ENCODE measurements at places on chromosomes 5 and 9. TPM values are rescaled to one million over a fixed set of nuclear protein-coding genes. Genes with fewer than 3 reads are reported as not detected.
A peak's percentile ranks its signal among the peaks of the same experiment; 100 is the strongest.

Gene HBEGF
- polyA plus RNA-seq, result 11.3 TPM

Gene FREM1
- 184 TPM for polyA plus RNA-seq

Gene CD74
- 321 TPM for polyA plus RNA-seq

DNA sequence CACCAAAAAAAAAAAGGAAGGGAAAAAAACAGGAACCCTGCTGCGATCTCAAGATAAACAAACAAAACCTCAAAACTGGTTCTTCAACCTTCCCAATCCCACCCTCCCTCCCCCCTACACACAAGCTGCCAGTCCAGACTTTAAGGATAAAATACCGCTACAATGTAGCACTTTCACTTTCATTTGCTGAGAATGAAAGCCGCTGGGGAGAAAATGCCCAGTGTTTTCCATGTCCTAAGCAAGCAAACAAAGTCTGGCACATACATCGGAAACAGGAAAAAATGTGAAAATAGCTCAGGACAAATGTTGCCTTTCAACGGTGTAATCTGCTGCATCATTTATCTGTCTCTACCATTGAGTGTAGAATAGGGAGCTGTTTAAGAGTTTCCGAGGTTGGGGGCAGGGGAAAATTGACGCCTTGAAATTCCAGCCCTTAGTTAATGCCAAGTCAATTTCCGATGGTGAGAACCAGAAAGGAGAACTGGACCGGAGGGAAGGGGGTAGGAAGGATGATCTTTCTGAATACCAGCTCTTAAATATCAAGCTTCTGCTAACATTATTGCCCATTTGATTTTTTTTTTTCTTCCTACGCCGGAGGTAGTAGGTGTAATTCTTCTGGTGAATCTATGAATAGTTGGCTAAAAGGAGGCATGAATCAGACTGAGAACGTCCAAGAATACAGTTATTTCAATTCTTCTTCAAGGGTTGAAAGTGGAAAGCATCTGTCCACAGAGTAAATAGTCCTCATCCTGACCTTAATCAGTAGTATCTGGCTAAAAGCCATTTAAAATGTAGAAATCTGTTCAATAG is 1.2 kb upstream of the ADAMTS6 start:
- DNase-seq, result peak; percentile 43

DNA sequence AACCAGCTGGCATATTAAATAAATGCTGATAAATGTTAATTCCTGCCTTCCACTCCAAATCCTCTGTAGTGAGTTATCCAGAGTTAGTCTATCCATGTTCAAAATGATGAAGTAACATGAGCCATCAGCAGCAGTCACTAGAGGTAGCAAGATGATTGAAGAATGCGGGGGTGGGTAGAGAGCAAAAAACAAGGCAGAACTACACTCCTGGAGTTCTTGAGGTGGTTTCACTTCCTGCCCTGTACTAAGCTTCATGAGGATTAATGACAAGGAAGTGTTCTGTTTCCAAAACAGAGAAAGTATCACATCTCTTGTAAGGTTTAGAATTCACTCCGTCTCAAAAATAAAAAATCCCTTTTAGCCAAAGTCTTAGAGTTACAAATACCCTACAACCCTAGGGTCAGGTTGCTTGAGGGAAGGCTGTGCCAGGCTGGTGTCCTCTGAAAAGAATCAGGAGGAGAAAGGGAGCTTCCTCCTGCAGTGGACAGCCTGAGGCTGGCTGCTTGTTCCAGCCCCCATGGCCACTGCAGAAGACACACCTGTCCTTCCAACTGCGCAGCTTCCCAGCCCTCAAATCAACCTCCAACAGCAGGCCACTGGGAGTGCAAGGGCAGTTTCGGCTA is 180.2 kb downstream of the DENND1A start:
- DNase-seq, result no peak

All from left renal pelvis (tissue), 4 donors.